ENCODE measurements at places on chromosomes 3 and 15.

DNA sequence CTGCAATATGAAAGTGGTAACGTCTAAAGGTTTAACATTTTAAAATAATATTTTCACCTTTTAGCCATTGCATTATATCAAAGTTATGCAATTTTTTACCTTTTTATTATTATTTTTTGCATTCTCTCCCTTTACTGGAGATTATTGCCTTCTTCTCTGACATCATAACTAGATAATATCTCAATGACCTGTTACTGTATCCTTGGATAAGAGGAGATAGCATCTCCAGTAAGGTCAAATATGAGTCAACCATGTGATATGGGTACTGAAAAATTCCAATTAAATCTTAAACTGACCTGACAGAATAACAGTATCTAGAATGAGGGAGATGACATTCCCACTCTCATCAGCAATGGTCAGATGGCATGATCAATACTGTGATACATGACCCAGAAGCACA lies 108.3 kb downstream of the ZBTB20 start:
- no peaks in the 10 kb centered on the region for H3K4me1 ChIP-seq
- H3K4me3 ChIP-seq, result no peak overlapping the region
- H3K27ac ChIP-seq, result no peak overlapping the region

DNA sequence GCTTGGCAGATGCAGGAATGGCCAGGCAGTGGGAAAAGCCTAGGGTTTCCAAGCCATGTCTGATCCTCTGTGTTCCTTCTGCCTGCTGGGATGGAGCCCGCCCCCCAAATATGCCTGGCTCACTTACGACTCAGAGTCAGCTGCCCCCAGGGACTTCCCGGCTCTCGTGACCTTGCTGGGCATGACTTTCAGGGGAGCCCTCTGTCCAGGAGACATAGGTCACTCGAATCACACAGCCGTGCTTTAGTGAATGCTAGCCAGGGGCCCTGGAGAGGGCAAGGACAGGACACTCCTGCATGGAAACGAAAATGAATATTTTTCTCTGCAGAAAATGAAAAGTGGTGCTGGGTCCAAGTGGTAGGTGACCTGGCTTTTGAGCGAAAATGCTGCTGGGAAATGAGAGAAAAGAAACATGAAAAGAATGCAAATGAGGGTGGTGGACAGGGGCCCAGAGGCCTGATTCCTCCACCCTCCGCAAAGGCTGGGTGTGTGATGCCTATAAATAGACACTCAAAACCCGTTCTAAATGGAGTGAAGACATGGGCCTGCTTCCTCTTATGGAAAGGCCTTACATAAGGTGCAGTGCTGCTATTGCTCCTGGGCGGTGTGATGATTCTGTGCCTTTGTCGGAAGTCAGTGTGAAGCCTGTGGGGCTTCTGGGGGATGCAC lies 107.4 kb downstream of the APBA2 start:
- H3K27ac ChIP-seq, result no peak overlapping the region
- peaks cover 12% of the 10 kb centered on the region for H3K4me1 ChIP-seq
- H3K27me3 ChIP-seq, result no peaks in the 10 kb centered on the region
- no peak for DNase-seq

- H3K4me1 ChIP-seq, result no peaks in the 10 kb centered on the region
- no peaks in the 10 kb centered on the region for H3K27me3 ChIP-seq
- no peak overlapping the region for H3K4me3 ChIP-seq
- DNase-seq, result no peak
Observed at GRCh38 chr3:186526256-186526606, 17.9 kb downstream of the CRYGS start.

DNA sequence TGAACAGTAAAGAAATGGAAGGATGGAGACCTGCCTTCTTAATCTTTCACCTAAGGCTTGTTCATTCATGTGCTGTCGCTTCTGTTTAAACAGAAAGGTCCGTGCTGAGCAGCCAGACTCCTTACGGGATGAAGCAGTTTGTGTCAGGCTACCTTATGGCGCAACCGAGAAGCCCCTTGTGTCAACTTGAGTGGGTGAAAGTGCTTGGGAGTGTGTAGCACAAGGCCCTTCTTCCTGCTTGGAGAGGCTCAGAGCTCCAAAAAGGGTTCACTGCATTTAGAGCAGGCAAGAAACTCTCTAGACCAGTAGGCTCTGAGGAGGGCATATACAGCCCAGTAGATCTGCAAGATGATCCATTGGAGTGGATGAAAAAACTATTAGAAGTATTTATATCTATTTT lies 16.0 kb downstream of the CAPN3 start:
- no peaks in the 10 kb centered on the region for H3K36me3 ChIP-seq
- no peaks in the 10 kb centered on the region for H3K27me3 ChIP-seq
- H3K27ac ChIP-seq, result no peak overlapping the region
- no peak for DNase-seq
- no peak overlapping the region for H3K4me3 ChIP-seq

- H3K27me3 ChIP-seq, result no peaks in the 10 kb centered on the region
- H3K36me3 ChIP-seq, result no peaks in the 10 kb centered on the region
- H3K4me1 ChIP-seq, result no peaks in the 10 kb centered on the region
- no peak for DNase-seq
- H3K4me3 ChIP-seq, result no peak overlapping the region
- no peak overlapping the region for H3K27ac ChIP-seq
Observed at GRCh38 chr15:56939257-56939656, 20.8 kb downstream of the TCF12 start.

GRCh38 chr3:53384465-53385423 lies 37.4 kb upstream of the DCP1A start:
- DNase-seq, result no peak
- no peaks in the 10 kb centered on the region for H3K36me3 ChIP-seq
- no peak overlapping the region for H3K4me3 ChIP-seq
- no peaks in the 10 kb centered on the region for H3K27me3 ChIP-seq
- no peak overlapping the region for H3K27ac ChIP-seq

DNA sequence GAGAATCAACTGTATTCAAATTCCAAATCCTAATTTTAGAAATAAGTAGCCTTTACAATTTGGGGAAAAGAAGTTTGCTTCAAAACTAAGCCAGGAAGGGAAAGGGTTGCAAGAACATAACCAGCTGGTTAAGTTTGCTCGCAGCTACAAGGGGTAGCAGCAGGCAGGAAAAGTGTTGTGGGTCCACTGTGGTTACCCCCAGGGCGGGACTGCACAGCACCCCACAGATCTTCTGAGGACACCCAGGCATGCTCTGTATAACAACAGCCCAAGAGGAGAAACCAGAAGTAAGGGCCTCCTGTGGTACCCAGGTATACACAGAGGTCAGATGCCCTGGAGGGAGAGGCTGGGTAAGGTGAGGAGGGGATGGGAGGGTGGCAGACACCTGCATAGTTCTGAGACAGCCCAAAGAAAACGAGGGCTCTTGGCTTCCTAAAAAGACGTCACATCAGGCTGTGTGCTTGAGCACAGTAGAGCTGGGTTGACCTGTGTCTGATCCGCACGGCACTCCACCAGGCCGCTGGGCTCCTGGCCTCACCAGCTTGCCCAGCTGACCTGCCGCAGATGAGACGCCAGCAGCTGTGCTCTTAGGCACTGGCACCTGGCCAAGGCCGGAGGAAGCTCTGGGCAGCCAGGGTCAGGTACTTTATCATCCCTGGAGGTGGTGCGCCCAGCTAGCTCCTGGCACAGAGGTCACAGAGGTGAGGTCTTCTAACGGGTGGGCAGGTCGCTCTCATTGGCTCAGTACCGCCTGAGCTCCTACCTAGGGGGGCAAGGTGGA lies 81.8 kb upstream of the SNRPA1 start:
- H3K27ac ChIP-seq, result no peak overlapping the region
- no peaks in the 10 kb centered on the region for H3K36me3 ChIP-seq
- no peak for DNase-seq

DNA sequence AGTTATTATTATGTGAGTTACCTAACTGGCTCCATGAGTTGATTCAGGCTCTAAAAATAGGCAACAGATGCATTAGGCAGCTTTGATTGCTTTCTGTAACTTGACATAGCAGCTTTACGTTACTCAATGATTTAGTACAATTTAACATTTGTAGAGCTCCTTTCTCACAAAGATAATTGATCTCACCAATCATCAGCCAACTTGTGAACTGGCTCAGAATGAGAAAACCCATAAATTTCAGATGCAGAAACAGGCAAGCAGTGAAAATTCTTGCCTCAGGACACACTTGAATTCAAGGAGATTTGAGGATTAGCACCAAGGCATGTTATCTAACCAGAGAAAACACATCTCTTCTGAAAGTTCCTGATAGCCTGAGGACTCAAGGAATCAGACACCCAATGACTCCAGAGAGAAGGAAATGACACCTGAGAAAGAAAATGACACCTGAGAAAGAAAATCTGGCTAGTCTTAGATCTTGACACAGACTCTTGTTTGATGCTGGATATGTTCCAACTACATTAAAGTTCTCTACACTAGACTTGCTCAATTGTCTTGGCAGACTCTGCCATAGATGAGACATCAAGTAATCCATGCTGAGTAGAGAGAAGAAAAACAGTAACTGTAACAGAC lies 315.1 kb upstream of the CBLB start:
- no peaks in the 10 kb centered on the region for H3K4me1 ChIP-seq
- H3K36me3 ChIP-seq, result no peaks in the 10 kb centered on the region
- no peaks in the 10 kb centered on the region for H3K27me3 ChIP-seq
- no peak overlapping the region for H3K4me3 ChIP-seq
